ENCODE measurements at places on chromosomes 7 and 10. TPM values are rescaled to one million over a fixed set of nuclear protein-coding genes. Genes with fewer than 3 reads are reported as not detected.

Gene RELN
- total RNA-seq: not detected

Gene ODAD2
- total RNA-seq: not detected

Gene UPK3BL1
- 85.4 TPM for total RNA-seq

Gene ADCY1
- total RNA-seq: 0.05 TPM

Gene RPP30
- 41.7 TPM for total RNA-seq

Gene ADAP1
- 15.6 TPM for total RNA-seq

GRCh38 chr7:98211676-98212531 is 665 bp downstream of the BHLHA15 start:
- DNase-seq: no peak

DNA sequence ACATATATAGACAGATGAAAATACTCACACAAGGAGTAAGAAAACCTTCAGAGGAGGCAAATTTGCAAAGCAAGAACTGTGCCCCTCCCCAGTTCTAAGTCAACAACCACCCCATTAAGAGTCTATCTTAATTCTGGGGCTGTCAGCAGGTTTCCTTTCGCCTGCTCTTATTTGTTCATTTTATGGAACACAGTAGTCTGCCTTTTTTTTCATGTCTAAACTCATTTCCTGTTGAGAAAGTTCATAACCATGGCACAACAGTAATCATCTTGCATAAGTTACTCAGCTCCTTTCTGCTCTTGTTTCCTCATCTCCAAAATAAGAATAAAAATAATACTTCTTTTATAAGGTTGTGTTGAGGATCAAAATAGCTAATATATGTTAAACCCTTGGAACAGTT is 25.8 kb upstream of the AMPH start:
- DNase-seq: no peak

DNA sequence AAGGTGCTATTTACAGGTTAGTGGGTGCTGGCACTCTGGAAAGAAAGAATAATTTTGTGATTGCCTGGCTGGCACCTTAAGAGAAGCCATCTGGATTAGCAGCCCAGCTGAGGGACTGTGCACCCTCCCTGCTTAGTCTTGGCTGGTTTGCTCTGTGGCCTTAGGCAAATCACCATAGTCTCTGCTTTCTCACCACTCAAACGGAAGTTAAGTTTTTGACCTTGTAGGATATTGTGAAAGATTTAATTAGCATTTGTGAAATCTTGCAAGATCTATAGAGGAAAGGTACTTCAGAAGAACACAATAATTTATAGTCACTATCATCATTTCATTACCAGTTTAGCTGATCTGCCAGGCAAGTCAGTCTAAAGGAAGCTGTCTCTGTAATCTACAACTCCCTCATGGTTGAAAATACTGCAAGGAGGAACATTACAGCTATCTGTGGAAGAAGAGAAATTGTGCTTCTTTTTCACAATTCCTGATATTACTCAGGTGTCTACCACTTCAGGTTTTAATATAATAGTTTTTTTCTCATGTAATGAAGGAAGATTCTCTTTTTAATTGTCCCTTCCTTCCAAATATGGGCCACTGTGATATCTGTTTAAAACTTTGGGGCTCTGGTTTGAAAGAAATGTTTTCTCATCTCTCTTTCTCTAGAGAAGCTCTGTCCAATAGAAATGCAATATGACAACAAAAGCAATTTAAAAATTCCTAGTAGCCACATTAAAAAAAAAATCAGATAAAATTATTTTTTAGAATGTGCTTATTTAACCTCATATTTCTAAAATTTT is 219.6 kb downstream of the PTEN start:
- peak; percentile 53 for DNase-seq

- DNase-seq: no peak
Observed at GRCh38 chr7:92790992-92791391, 45.4 kb downstream of the CDK6 start.

- DNase-seq: no peak
Observed at GRCh38 chr10:120997313-120997712, 146.2 kb downstream of the WDR11 start.

DNA sequence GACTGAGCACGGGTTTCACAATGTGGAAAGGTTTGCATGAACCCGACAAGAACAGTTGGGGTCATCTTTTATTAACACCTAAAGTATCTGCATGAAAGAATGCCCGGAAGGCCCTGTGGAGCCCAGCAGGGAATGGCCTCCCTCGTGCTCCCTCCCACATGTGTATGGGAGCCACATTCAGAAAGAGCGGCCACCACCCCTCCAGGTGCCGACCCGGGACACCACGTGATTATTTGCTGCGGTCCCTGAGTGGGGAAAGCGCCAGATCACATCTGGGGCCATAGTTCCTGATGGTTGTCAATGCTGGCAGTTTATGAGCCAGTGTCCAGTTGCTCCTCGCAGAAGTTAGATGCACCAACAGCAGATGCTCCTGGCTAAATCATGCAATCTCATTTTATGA is 571.4 kb downstream of the TCERG1L start:
- no peak for DNase-seq

DNA sequence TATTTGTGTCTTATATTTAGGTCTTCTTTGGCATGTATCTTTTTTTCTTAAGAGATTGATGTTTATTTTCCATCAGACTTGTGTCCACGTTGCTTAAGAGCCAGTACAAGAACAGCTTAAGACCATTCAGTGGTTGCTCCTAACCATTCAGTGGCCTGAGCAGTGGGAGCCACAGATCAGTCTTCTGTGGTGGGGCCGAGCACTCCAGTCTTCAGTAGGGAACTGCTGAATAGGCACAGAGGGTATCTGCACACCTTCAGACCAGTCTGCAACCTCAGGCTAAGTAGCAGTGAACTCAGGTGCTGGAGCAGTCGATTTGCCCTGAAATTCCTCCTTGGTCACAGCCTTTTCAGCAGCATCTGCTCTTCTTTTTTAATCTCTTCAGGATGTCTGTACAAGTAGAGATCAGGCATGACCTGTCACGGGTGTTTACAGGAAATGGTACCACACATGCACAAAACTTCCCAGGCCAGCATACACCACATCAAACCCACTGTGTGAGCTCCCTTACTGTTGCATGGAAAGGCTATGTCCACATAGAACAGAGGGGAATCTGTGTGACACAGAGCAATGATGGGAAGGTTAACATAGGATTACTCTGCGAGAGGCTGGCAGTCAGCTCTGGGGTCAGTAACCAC is 51.5 kb downstream of the FAM107B start:
- DNase-seq: peak; percentile 41

Data from B cell (primary cell).